ENCODE measurements at places on chromosomes 5 and 9.

DNA sequence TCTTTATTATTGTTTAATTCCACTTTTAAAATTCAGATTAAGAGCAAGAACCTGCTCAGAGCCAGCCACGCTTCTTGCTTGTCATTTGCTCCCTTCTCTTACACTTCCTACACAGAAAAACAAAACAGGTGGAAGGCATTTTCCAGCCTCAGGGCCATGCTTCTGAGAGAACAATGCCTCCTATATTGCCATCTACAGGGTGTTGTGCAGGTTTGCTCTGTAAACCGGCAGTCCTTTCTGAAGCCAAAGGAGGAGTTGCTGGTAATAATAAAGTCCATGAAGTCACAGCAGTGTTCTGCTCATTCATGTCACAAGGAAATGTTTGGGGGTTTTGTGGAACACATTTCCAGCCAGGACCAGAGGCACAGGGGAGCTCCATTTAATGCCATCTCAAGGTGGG lies 16.1 kb upstream of the PRLR start:
- no peak for DNase-seq

GRCh38 chr5:125413496-125414274 lies 667.2 kb upstream of the ZNF608 start:
- no peak for DNase-seq

- no peak for DNase-seq
These were observed 2.0 kb downstream of the QSOX2 start for GRCh38 chr9:136243631-136244030.

GRCh38 chr5:138985683-138986082 lies 110.5 kb upstream of the LRRTM2 start:
- no peak for DNase-seq

DNA sequence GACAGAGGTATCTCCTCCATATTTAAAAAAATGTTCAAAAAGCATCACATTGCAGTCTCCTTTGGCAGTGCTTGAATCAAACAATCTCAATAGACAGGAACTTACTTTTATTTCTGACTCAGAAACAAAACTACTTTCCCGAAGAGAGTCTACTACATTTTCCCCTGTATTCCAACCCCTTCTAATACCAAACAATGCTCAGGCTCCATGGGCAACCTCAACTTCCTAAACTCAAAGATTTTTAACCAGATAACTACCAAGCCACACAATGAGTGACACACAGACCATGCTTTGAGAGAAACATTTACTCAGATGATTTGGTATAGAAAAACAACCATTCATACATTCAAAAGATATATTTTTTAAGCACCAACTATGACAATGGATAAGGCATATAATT lies 70.5 kb downstream of the APBA1 start:
- DNase-seq: no peak

GRCh38 chr5:68265822-68266395 lies 50.4 kb downstream of the PIK3R1 start:
- no peak for DNase-seq

DNA sequence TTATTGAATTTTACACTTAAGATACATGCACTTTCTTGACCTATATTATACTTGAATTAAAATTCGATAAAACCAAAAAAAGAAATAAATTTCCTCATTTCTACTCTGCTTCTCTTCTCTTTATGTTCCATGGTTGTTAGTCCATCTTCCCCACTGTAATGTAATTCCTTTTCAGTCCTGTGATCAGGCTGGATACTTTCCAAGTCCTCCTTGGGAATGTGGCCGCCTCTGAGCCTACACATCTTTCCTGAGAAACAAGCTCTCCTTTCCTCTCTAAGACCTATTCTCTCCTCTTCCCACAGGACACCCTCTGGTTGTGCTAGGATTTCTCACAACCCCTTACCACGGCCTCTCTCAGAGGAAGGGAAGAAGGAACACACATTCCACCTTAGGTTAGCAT lies 285.1 kb downstream of the DNAH5 start:
- DNase-seq: no peak

GRCh38 chr5:169112016-169112415 lies 188.9 kb downstream of the SLIT3 start:
- no peak for DNase-seq

DNA sequence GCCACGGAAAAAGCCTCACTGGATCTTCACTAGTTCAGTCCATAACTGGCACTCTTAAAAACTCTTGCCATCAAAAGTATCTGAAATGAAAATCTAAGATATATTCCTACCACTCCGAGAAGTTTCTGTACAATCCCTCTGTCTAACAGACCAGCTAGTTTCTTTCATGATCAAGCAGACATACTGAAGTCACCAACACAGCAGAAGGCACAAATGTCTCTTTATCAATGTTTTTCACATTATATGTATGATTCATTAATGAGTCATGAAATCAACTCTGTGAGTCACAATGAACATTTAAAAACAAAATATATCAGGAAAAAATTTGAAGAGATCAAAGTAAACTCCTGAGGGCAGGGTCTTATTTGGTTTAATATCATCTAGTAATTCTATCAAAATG lies 50.8 kb downstream of the F2R start:
- no peak for DNase-seq

- no peak for DNase-seq
These were observed 997 bp downstream of the COL15A1 start for GRCh38 chr9:98944734-98945074.

DNA sequence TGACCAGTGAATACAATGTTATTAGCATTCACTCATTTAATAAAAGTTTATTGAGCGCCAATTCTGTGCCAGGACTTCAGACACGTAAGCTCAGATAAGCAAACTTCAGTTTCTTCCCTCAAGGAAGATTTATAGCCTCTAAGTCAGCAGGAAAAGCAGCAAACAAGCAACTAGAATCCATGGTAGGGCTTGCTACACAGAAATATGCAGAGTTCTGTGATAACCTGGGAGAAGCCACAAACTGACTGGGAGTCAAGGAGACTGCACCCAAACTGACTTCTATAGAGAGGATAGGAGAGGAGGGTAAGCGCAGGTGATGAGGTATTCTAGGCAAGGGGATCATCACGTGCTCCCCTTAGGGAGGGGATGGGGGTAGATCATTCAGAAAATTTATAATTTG lies 1.4 kb upstream of the OGN start:
- no peak for DNase-seq

- no peak for DNase-seq
These were observed 17.3 kb upstream of the LTC4S start for GRCh38 chr5:179776411-179776938.

- no peak for DNase-seq
These were observed 19.2 kb upstream of the NIM1K start for GRCh38 chr5:43172779-43173178.

DNA sequence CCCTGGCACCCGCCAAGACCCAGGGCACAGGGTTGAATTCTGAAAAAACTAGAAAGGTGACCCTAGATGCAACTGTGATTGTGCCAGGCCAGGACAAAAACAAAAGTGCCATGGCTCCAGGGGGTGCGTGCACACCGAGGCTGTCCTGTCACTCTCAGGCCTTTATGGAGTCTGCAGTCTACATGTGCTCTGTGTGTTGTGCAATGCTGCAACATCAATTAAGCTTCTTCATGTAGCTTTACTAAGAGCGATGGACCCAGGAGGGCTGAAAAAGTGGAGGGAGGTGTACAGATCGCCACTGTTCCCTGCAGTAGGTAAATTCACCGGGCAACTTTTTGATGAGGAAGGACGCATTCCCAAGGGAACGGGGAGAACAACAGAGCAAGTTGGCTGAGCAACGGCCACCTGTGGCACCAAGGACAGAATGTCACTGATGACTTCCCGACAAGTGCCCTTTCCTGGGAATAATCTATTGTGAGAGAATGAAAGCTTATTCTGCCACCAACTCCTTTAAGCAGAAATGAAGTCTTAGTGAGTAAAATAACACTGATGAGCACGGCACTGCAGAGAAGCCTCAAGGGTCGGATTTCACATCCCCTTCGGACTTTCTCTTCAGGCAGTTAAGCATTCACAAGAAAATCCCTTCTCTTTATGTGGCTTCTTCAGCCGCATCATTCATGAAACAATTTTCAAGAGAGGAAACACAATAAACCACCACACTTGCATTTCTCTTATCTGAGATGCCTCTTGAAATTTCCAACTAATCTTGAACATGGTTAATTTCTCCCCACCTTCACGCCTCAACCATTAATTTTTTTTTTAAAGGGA lies 149.6 kb downstream of the DROSHA start:
- DNase-seq: no peak

DNA sequence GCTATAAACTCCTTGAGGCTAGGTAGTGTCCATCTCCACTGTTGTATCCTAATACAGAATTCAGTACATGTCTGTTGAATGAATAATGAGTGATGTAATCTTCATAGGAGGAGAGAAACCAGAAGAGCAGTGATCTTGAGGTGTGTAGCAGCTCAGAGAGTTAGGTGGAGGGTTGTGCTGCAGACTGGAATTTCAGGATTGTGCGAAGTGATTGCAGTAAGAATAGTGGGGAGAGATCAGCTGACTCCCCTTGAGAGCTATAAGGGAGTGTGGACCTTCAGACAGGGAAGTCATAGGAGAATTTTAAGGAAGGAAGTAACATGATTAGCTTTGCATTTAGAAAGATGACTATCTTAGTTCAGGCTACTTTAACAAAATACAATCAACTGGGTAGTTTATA lies 4.4 kb downstream of the SNX24 start:
- no peak for DNase-seq

GRCh38 chr5:149414405-149415065 lies 35.4 kb upstream of the IL17B start:
- DNase-seq: no peak

GRCh38 chr5:117263231-117263630 lies 688.6 kb upstream of the SEMA6A start:
- no peak for DNase-seq

- no peak for DNase-seq
These were observed 7.1 kb upstream of the RNF145 start for GRCh38 chr5:159216454-159216853.

- DNase-seq: no peak
These were observed 43.5 kb downstream of the DMAC1 start for GRCh38 chr9:7756088-7756487.

GRCh38 chr9:96136992-96137670 lies 164.8 kb downstream of the HSD17B3 start:
- no peak for DNase-seq

DNA sequence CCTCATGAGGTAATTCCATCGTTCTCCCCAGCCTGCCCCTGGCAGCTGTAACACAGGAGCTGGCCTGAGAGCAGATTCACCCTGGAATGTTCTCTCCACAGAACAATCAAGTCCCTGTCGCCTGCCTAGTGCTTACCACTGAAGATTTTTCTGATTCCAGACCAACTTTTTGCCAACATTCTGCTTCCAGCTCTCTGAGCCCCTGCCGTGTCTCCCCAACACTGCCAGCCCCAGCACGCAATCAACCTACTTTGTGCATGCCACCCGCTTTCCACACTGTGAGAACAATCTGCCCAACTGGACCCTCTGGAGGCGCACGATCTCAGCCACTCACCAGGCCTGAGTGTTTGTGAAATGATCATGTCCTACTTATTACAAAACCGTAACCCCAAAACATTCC lies 62.6 kb downstream of the PSMB7 start:
- DNase-seq: no peak

DNA sequence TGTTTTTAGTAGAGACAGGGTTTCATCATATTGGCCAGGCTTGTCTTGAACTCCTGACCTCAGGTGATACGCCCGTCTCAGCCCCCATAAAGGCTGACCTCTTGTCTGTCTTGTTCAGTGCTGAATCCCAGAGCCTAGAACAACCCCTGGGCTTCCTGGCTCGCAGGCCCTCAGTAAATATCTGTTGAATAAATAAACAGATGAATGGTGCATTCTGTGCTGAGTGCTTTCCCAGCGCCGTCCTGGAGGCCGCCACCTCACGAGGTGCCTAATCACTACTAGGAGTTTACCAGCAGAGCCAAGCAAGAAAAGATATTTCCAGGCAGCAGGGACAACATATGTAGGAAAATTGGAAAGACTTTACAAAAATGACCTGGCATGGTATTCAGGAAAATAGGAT lies 88.5 kb downstream of the SNX24 start:
- DNase-seq: no peak

- no peak for DNase-seq
These were observed 563.9 kb upstream of the ADAMTS16 start for GRCh38 chr5:4576161-4576748.

GRCh38 chr5:133687212-133688061 lies 75.1 kb upstream of the FSTL4 start:
- DNase-seq: no peak

DNA sequence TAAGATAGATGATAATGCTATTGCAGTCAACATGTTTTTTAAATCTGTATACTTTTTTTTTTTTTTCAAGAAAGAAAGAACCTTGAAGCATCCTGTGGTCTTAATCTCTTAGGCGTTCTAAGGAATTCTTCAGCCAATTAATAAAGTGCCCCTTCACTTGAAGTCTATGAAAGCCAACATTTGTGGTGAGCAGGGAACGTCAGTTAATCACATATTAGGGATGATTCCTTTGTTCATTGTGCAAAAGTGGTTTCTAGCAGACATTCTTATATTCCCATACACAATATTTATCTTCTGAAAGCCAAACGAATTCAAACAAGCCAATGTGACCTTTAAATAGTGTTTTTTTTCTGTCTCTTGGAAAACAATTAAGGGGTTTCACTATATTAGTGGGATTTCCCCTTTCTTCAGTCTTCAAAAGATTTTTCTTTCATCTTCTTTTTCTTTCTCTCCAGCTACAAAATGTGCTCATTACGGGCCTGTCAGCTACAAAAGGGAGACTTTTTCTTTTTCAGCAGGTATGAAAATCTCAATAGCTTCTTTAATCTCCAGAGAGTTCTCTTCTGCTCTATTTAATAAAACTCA lies 40.1 kb downstream of the TMEM167A start:
- no peak for DNase-seq

- DNase-seq: peak; percentile 77
These were observed 46.1 kb downstream of the PTTG1 start for GRCh38 chr5:160467555-160468362.

- no peak for DNase-seq
These were observed at the start of gene CSF1R for GRCh38 chr5:150085950-150086715. Gene CSF1R, minus strand, starts transcription at chr5:150086554. Its CDS starts 127 bp downstream, at chr5:150086427.

GRCh38 chr5:104385906-104386305 lies 823.3 kb upstream of the NUDT12 start:
- DNase-seq: no peak

GRCh38 chr9:82021198-82021597 lies 32.6 kb downstream of the SPATA31D1 start:
- DNase-seq: no peak

- DNase-seq: no peak
These were observed 27.6 kb downstream of the TCF7 start for GRCh38 chr5:134142052-134142451.

DNA sequence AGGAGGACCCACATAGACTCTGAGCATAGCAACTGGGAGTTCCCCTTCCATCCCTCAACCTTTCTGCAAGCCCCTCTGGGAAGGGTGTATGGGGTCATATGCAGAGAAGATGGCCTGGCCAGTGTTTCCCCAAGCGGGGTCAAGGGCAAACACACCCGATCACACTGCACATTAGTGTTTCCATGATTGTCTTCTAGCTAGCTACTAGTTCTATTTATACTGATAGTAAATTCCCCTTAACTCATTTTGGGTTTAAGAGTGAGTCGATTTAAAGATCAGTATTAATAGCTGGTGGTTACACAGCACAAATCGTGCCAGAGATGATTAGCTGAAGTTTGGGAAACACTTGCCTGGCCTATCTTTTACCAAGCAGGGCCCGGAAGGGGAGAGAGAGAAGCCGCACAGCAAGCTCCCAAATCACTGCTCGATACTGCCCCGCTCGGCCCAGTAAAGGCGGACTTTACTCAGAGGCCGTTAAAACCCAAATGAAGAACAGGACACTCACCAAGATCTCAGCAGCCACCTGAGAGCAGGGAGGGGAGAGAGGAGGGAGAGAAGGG lies 29.4 kb upstream of the TNIP1 start:
- no peak for DNase-seq

Measured in effector CD4-positive, alpha-beta T cell (primary cell).